ENCODE measurements at places on chromosomes 5 and 9.

GRCh38 chr5:122327110-122327509, 15.1 kb downstream of the SNCAIP start:
- DNase-seq, result no peak

DNA sequence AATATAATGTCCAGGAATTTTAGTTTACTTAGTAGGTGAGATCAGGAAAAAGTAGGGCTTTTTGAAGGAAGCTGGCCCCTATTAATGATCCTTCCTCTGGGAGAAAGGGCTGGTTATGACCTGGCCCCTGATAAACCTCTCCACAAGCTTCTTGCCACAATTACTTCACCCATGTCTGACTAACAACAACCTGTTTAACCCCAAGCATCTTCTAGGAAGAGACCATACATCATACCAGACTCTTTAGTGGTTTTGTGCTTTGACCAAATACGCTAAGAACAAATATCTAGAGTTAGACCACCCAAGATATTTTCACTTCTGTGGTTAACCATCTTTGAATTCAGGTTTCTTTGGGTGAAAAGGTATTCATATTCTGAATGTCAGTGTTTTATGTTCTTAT, 174.0 kb upstream of the SLC27A6 start:
- no peak for DNase-seq

DNA sequence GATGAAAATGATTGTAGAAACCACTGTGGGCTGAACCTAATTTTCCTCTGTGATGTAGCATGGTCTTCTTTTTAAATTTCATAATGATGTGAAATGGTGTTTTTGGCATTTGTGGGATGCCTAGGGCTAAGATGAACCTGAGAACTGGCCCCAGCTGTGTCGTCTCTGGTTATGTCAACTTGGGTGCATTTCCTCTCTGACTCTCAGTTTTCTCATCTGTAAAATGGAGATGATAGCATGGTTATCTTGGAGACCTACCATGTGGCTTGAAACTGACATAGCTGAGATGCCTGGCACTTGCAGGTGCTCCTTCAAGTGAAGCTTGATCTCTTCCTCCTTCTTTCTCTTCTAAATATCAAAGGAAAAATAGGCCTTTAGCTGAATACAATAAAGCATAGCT, 77.8 kb downstream of the BOD1 start:
- DNase-seq, result no peak

DNA sequence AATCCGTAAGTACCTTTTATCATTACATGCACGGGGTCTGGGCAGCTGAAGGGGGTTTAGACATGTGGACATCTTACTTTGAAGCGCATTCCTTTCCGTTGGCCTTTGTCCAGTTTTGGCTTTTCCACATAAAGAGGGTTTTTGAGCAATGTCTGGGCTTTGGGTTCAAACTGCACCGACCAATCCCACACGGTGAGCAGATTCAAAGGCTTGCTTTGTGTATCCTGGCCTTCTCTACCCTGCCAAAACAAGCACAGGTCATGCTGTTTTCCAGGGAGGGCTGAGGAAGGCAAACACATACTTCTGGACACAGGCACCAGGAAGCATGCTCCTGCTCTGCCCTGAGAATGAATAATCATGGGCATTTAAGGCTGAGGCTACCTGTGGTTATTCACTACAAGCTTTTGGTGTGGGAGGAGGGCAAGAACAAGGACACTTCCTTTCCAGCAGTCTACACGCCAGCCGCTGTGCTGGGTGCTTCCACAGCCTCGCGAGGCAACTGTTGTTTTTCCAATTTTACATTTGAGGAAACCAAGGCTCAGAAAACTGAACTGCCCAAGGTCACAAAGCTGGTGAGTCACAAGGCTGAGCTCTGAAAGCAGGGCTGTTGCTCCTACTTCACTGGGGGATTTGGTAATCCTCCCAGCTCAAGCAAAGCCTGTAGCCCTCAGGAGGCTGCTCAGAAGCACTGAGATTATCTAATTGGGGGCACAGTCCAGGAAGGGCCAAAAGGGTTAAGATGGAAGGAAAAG, 59.8 kb upstream of the GOLPH3 start:
- no peak for DNase-seq

DNA sequence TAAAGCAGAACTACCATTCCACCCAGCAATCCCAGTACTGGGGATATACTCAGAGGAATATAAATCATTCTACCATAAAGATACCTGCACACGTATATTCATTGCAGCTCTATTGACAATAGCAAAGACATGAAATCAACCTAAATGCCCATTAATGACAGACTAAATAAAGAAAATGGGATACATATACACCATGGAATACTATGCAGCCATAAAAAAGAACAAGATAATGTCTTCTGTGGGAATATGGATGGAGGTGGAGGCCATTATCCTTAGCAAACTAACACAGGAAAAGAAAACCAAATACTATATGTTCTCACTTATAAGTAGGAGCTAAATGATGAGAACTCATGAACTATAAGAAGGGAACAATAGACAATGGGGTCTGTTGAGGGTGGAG, 12.5 kb downstream of the HAPLN1 start:
- DNase-seq, result no peak

GRCh38 chr5:39447968-39448367, 23.2 kb upstream of the DAB2 start:
- DNase-seq, result no peak

DNA sequence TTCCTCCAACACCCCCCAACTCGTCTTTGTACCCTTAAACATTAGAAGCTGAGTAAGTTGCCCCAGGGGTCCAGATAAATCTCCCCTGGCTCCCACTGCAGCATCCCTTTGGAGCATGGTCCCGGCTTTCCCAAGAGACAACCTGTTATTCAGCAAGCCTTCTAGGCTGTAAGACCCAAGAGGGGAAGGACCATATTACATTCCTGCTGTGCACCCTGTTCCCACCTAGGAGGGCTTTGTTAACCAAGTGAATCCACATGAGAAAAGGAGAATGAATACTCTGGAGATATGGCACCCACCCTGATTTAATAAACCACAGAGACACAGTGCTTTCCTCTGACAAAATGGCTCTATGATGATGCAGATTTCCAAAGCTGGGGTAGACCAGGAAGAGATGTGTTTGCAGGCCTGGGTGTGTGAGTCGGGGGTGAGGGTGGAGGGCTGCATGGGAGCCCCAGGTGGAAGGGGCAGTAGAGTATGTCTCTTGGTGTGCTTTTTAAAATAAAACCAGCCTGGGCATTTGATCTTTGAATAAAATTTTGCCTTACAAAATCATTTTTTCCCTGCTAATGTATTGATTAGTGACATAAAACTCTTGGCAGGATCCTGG, 325.2 kb downstream of the DRD1 start:
- DNase-seq, result no peak

DNA sequence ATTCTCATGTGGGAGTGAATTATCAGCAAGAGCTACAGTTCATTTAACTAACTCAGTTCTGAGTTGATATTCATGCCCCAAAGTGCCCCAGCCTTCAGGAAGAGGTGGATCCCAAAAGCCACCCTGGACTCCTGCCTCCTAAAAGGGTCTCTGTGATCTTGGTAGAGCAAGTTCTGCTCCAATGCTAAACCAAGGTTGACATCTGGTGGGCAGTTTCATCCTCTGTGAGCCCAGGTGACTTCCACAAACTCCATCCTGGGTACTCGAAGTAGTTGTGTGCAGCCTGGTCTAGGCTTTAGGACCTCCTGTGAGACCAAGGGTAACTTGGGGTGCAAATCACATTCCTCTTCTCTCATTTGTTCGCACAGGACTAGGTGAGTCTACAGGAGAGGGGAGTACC, 816.8 kb downstream of the MTRR start:
- no peak for DNase-seq

- DNase-seq, result no peak
Observed at GRCh38 chr9:79189511-79189924, 382.2 kb upstream of the TLE4 start.

GRCh38 chr5:81717226-81717625, 33.7 kb downstream of the SSBP2 start:
- no peak for DNase-seq

GRCh38 chr9:109440117-109440515, 58.0 kb downstream of the PTPN3 start:
- no peak for DNase-seq

- no peak for DNase-seq
Observed at GRCh38 chr9:76808636-76809035, 44.4 kb downstream of the PCA3 start.

- DNase-seq, result no peak
Observed at GRCh38 chr5:127969651-127970050, 113.9 kb upstream of the SLC12A2 start.

GRCh38 chr5:74027732-74028338, 401.8 kb downstream of the ARHGEF28 start:
- no peak for DNase-seq

DNA sequence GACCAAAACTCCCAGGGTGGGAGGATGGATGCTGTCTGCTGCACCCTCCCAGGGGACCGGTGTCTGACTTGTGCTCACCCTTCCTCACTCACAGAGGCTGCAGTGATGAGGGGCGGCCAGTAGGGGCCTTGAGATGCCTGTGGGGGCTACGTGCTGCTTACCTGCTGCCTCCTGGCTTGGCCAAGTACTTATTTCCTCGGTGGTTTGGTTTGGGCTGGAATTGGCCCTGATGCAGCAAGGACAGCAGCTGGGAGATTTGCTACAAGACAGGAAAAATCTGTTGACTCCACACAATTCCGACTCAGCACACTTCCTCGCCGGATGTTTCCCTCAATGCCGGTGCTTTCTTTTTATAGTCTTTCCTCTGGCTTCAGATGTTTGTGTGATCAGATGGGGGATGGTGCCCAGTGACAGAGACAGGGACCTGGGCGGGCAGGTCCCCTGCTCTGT, 6.6 kb downstream of the PCDH12 start:
- no peak for DNase-seq

GRCh38 chr9:73474625-73475024, 323.0 kb downstream of the ANXA1 start:
- DNase-seq, result no peak

GRCh38 chr9:33307067-33307466, 16.8 kb downstream of the NFX1 start:
- no peak for DNase-seq

GRCh38 chr5:94660506-94660905, 42.0 kb downstream of the SLF1 start:
- no peak for DNase-seq

- no peak for DNase-seq
Observed at GRCh38 chr9:127307802-127308201, 43.2 kb downstream of the GARNL3 start.

GRCh38 chr5:162529886-162530285, 462.3 kb downstream of the GABRG2 start:
- no peak for DNase-seq

DNA sequence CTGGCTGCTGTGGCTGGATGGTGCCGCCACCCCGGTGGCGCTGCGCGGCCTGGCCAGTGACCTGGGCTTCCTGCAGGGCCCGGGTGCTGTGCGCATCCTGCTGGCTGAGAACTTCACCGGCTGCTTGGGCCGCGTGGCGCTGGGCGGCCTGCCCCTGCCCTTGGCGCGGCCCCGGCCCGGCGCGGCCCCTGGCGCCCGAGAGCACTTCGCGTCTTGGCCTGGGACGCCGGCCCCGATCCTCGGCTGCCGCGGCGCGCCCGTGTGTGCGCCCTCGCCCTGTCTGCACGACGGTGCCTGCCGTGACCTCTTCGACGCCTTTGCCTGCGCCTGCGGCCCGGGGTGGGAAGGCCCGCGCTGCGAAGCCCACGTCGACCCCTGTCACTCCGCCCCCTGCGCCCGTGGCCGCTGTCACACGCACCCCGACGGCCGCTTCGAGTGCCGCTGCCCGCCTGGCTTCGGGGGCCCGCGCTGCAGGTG, 17.5 kb downstream of the CRB2 start:
- no peak for DNase-seq

- no peak for DNase-seq
Observed at GRCh38 chr5:167713896-167714295, 577.5 kb upstream of the WWC1 start.

Measured in activated CD4-positive, alpha-beta T cell treated with anti-CD3 and anti-CD28 coated beads for 1 hour (primary cell).